ENCODE measurements at places on chromosomes 4 and X.

DNA sequence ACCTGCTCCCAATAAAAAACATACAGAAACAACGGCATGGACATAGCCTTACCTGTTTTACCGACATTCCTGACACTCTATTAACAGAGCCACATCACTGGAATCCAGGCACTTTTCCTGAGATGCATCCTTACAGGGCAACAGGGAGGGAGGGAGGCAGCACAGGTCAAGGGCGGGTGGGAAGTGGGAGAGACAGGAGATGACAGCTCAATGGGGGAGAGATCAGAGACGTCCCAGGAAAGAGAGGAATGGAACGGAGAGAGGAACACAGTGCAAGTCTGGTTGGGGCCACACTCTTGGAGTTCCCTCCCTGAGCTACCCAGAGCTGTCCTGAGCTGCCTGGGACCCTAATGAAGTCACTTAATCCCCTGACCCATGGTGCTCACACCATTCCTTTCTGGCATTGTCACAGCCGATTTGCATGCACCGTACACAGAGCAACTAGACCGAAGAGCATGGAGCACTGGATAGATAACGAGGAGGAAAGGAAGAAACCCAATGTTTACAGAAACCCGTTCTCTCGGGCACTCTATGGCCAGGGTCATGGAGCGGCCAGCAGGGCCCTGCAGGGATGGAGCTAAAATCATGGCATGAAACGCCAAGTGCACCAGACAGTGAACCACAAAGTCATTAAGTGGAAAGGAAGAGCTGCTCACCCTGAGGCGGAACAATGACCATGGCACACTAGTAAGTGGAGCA, 93.1 kb downstream of the NSUN7 start:
- DNase-seq = no peak

- DNase-seq = no peak
Measured at GRCh38 chr4:112973750-112974251, 75.7 kb upstream of the ANK2 start.

- no peak for DNase-seq
Measured at GRCh38 chrX:17527922-17528321, 152.9 kb downstream of the NHS start.

DNA sequence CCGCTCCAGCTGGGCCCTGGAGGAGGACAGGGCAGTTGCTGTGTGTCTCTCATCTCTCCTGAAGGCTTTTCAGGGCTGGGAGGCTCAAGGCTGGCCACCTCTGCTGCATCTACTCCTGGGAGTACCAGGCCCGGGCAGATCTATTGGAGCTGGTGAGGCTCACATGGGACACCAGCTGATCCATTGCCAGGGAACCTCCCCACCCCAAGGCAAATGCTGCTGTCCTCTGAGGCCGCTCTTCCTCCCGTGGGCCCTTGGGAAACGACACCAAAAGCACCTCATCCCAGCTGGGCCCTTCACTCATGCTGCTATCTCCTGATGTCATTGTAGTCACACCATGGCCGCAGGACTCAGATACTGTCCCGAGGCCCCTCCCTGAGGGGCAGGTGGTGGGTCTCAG, 3.6 kb downstream of the UBL4A start:
- DNase-seq = no peak

DNA sequence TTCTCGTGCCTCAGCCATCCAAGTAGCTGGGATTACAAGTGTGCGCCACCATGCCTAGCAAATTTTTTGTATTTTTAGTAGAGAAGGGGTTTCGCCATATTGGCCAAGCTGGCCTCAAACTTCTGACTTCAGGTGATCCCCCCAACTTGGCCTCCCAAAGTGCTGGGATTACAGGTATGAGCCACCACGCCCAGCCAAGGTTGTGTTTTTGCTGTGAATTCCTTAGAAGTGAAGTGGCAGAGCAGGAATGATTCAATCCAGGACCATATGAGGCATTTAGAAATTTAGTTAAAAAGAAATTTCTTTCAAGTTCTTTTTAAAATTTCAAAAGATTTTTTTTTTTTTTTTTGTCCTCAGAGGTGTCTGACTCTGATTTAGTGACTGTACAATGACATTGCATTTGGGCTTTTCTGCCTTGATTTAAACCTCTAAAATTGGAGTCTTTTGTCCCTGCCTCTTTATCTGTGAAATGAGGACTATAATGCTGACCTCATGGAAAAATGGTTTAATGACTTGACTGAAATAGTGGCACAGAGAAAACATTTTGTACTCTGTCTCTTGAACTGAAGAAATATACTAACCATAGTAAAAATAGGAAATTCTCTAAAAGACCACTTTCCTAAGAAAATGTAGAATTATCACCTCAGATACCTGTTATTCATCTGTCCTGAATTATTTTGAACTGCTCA, 59.9 kb downstream of the CXCL13 start:
- DNase-seq = no peak

DNA sequence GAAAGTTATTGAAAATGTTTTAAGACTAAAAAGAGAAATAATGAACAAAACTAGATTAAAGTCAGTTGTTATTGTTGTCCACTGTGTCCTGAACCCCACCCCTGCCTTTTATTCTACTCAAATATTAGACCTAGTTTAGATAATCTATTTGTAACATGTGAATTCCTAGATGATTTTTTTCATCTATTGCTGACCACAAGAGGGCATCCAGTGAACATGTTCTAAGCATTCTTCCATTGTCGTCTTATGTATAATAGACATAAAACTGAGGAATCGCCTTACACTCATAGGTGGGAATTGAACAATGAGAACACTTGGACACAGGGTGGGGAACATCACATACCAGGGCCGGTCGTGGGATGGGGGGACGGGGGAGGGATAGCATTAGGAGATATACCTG, 36.4 kb upstream of the HPRT1 start:
- peak; percentile 16 for DNase-seq

DNA sequence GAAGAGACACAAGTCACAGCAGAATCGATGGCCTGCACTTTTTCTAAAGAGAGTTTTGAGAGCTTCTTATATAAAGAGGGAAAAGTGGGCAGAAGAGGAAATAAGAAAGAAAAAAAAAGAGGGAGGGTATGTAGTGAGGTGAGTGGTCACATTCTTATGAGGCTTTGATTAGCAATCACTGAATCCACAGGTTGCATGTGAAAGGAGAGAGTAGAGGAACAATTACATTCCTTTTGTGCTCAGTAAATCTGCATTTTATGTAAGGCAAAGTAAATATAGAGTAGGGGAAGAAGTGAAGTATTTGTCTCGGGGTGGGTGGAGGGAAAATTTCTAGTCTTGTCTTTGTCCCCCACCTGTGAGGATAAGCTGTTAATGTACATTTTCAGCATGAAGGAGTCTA, 26.8 kb upstream of the MBTPS2 start:
- DNase-seq = no peak

- no peak for DNase-seq
Measured at GRCh38 chr4:4930677-4931076, 71.2 kb downstream of the MSX1 start.

DNA sequence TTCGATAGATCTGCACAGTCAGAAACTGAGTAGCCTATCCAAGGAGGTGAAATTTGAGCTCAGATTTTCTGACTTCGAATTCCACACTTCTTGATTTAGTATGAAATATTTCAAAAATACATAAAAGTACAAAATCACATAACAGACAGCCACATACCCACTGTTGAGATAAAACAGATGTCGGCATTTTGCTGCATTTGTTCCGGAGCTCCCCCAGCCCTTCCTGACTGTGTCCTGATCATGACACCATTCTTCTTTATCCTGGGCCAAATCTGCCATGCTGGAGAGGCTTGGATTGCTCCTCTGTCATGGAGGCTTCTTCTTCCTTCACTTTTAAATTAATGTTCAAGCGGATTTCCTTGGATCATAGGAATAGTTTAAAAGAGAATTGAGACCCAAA, 124.2 kb upstream of the RBPJ start:
- DNase-seq = no peak

DNA sequence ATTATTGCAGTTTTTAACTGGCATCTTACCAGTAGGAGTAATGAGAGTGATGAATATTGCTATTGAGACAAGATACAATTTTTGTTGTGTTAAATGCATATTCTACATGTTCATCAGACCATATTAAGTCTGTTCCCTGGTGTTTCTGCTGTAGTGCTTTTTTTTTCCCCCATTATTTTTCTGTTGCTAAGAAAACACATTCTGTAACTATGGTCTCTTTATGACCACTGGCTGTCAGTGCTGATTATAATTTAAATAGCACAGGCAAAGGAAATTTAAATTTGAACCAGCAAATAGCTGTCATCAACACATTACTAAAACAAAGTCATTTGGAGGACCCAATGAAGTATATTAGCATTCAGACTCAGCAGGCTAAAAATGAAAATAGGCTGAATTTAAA, 98.3 kb upstream of the ANKRD50 start:
- no peak for DNase-seq

DNA sequence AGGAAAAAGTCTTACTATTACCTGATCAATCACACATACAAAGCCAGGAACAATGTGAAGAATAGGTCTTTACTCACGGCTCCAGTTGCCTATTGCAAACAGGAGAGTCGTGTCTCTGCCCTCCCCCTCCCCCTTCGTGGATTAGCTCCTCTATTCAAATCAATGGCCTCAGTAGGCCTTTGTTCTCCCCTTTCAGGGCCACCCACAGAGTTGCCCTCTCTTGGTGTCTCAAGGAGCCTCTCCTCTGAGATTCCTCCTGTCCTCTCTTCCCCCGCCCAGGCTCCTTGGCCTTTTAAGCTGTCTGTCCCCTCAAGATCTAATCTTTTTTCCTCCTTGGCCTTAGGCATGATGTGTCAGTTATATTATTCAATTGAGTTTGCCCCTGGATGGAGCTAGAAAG, 107.2 kb upstream of the NALF2 start:
- DNase-seq = no peak

GRCh38 chrX:13147733-13148132, 103.3 kb upstream of the FAM9C start:
- no peak for DNase-seq

- no peak for DNase-seq
Measured at GRCh38 chr4:149988087-149988410, 90.2 kb upstream of the DCLK2 start.

GRCh38 chr4:95850161-95850560, 10.3 kb downstream of the PDHA2 start:
- DNase-seq = no peak

DNA sequence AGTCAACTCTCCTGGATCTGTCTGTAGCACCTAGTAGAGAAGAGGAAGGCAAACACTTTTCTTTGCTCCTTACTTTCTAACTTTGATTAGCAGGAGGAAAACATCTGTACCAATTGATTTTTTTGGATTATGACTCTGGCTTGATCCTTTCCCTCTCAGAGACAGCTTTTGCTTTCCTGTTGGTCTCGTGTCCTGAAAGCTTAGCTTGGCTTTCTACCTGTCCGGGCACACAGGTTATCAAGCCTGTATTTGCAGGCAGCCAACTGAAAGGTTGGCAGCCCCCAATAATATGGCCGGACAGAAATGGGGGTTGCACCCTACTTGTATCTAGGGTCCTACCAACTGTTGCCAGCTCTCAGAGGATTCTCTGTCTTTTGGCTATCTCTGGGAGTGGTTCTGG, 43.1 kb upstream of the LAMP2 start:
- DNase-seq = no peak

DNA sequence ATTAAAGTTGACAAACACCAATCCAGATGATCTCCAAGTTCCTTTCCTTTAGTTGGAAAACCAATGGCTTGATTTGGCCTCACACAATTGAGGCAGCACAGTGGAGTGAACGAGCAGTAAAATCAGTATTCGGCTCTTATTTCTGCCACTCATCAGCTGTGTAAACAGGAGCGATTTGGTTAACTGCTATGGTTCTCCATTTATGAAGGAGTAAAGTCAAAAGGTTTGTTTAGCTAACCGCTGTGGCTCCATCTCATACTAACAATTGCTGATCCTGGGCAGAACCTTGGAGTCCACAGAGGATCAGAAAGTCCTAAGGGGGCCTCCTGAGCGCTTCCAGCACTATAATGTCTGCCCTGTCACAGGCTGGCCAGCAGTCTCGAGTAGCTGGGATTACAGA, 54.5 kb upstream of the EXOC1L start:
- no peak for DNase-seq

DNA sequence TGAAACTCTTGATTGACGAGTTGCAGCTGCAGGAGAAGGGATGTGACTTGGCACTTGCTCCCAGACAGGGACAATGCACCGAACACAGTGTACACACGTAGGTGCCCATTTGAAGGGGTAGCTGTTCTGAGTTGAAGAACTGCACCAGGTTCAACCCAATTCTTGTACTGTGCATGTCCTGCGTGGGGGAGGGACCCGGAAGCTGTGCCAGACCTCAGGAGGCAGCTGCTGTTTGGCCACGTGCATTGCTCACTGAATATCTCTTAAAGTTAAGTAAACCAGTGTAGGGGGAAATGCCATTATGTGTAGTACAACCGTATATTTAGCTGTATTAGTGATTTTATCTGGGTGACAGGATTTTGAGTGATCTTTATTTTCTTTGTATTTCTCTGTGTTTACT, 12.0 kb upstream of the RBBP7 start:
- no peak for DNase-seq

- peak; percentile 79 for DNase-seq
Measured at GRCh38 chrX:35351795-35352483, 409.3 kb downstream of the FAM47B start.

GRCh38 chr4:530017-530781, 31.2 kb downstream of the PIGG start:
- no peak for DNase-seq

- no peak for DNase-seq
Measured at GRCh38 chrX:809081-809480, 178.5 kb downstream of the SHOX start.

GRCh38 chrX:16826207-16826606, 39.9 kb downstream of the TXLNG start:
- peak; percentile 47 for DNase-seq

DNA sequence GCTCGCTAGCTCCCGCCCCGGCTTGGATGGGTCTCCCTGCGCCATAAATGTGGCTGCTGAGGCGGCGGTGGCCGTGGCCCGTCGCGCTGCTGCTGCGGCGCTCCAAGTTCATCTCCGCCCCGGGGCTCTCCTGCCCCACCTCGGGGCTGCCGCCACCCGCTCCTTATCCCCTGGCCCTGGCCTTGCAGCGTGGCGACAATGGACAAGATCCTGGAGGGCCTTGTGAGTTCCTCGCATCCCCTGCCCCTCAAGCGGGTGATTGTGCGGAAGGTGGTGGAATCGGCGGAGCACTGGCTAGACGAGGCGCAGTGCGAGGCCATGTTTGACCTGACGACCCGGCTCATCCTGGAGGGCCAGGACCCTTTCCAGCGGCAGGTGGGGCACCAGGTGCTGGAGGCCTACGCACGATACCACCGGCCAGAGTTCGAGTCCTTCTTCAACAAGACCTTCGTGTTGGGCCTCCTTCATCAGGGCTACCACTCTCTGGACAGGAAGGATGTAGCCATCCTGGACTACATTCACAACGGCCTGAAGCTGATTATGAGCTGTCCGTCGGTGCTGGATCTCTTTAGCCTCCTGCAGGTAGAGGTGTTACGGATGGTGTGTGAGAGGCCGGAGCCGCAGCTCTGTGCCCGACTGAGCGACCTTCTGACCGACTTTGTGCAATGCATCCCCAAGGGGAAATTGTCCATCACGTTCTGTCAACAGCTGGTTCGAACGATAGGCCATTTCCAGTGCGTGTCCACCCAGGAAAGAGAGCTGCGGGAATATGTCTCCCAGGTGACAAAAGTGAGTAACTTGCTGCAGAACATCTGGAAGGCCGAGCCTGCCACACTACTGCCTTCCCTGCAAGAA, 763 bp downstream of the USP38 start:
- DNase-seq = peak; percentile 18

All from cerebellar cortex (tissue), 1 donor.